ENCODE measurements at places on chromosomes 12 and 14. TPM values are rescaled to one million over a fixed set of nuclear protein-coding genes. Genes with fewer than 3 reads are reported as not detected.

GRCh38 chr12:15772405-15773018, 16.7 kb downstream of the EPS8 start:
- DNase-seq: peak; percentile 48

DNA sequence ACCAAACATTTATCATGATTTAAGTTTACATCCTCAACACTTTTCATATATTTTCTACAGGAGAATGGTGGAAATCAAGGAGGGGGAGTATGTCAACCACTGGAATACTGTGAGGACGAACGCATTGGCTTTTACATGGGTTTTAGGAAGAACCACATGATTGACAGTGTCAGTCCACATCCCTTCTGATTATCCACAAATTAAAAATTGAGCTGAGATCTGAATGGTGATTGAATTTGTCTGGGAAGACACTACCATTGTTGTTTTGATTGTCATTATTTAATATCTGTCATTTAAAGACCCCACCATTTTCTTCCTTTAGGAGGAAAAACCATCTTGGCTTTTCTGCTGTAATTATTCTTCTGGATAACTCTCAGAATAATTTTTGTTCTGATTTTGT, 31.3 kb upstream of the KLRF1 start:
- DNase-seq: no peak

GRCh38 chr14:56587701-56588100, 8.1 kb downstream of the TMEM260 start:
- DNase-seq: no peak

- DNase-seq: peak; percentile 89
These were observed 20.3 kb downstream of the HEBP1 start for GRCh38 chr12:12979731-12980259.

PTPRB gene
- total RNA-seq: 3.4 TPM

ACOT6 gene
- total RNA-seq: not detected

KRT83 gene
- not detected for total RNA-seq

All from M059J (cell line).